Colonic mucosa (tissue), 4 donors: ENCODE measurements at places on chromosomes 16 and 17.

GRCh38 chr16:56281249-56281805, 90.0 kb downstream of the GNAO1 start:
- no peak for DNase-seq

DNA sequence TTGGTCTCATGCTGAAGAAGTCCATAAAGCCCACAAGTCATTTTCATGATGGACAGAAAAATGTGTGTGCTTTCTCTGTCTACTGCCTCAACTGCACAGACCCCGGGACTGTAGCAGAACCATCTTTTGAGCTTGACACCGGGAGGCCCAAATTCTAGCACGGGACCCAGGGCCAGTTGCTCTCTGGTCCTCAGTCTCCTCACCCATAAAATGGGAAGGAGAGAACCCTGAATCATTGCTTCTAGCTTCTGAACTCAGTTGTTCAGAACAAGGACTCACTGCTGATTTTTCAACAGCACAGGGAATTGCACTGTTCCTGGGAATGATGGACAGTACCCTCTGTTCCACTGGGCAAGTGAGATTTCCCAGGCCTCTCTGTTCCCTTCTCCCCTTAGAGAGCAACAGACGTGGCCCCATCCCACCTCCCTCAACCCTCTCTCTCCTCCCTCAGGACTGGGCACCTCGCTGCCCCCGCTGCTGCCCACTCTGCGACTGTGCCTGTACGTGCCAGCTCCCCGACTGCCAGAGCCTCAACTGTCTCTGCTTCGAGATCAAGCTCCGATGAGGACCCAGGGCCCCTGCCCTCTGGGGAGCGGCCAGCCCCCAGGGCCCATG, 2.2 kb upstream of the ALDOA start:
- no peak for DNase-seq

DNA sequence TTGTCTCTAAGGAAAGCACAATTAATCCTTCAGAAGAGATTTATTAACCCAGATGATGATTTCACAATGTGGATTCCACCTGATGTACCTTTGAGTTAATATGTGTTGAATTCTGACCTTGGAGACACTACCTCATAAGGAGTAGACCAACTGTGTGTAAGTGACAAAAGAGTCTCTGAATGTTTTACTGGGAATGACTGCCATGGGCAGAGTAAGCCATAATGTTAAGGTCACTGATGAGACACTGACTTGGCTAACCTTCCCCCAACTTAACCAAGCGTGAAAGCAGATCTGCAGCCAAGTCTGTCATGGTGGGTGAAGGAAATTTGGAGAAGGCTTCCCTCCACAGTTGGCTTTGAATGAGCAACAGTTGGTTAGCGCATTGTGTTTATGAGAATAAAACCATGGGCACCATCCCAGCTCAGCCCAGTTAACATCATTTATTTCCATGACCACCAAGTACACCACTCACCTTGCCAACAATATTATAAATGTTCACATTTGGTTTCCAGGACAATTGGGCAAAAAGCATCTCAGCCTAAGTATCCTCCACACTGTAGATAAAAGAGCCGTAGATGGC, 618.5 kb downstream of the KCNJ2 start:
- no peak for DNase-seq

GRCh38 chr17:48757524-48757961, 29.0 kb upstream of the HOXB13 start:
- peak; percentile 50 for DNase-seq
